Neuronal stem cell (in vitro differentiated cells): ENCODE measurements at places on chromosomes 7 and 10.

DNA sequence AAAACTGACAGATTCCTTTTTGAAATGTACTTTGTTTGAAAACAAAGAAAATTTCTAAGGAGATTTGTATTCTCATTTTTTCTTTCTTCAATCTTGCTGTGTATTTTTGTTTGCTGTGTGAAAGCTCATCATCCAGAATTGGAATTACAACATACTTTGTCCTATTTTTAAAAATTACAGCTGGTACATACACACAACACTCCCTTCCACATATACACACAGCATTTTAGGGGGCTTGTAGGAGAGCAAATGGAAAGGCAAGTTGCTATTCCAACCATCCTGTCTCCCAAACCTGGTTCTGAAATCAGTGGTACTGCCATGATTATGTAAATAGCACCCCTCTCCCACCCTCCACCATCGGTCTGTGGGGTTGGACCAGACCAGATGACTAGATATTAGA, 101.1 kb upstream of the SAMD8 start:
- no peak for DNase-seq

DNA sequence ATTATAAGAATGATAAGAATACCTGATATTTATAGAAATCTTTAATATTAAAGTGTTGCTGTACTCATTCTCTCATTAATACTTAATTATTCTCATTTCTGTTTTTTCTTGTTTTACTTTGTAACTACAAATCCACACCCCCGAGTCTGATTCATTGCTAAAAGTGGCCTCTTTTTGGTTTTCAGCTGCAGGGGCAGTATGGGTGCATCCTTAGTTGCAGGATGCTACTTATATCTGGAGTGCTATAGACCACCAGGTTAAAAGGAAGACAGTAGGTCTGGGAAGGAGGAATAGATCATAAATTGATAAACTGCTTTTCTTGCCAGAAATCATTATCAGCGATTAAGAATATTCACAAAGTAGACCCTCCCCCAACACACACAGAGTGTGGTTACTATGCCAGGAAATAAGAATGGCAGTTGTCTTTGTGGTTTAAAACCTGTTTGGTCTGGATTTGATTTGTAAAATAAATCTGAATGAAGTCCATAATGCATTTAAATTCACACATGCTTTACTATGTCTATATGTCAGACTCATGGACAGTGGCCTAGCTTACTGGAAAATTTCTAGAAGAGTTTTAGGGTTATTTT, 96.5 kb downstream of the NRF1 start:
- no peak for DNase-seq

GRCh38 chr7:3439333-3440030, 138.4 kb downstream of the SDK1 start:
- DNase-seq, result no peak

GRCh38 chr7:150948791-150949251, 29.3 kb downstream of the KCNH2 start:
- no peak for DNase-seq

DNA sequence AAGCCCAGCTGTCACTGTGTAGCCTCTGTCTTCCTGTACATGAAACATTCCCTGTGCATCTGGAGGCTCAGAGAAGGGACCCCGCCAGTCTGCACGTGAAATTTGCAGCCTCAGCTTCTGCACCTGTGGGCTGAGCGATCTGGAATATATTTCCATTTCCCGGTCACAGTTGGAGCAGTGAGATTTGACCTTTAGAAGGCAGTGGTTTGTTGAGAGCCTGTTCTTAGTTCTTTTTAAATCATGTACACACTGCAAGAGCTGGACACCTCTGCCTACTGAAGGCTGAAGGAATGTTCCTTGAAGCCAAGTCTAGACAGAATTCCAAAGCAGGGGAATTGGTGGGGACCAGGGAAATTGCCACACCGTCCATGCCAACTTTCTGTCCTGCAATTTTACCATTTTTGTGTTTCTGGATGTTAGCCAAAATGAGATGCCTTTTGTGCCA, 706.6 kb downstream of the INHBA start:
- DNase-seq, result no peak

DNA sequence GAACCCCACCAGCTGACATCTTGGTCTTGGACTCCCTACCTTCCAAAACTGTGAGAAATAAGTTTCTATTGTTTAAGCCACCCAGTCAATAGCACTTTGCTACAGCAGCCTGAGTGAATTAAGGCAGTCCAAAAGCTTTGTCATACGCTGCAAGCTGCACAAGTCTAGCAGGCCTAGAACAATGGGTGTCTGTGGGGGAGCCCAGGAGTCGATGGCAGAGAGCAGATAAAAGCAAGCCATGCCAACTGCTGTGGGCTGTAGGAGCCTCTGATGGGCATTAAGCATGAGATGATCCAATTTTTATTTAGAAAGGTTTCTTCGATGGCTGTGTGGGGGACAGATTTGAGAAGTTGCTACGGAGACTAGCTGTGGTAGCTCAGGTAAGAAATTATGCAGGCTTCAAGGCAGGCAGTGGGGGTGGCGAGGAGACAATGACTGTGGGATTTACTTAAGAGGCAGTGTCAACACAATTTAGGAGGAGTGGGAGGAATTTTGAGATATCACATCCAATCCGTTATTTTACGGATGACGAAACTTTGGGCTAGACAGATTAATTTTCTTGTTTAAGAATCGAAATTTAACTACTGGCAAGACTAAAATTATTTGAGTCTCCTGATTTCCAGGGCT, 110.4 kb downstream of the NRCAM start:
- DNase-seq, result no peak

- DNase-seq, result peak; percentile 15
Observed at GRCh38 chr7:129053938-129054437, 923 bp downstream of the TNPO3 start.

DNA sequence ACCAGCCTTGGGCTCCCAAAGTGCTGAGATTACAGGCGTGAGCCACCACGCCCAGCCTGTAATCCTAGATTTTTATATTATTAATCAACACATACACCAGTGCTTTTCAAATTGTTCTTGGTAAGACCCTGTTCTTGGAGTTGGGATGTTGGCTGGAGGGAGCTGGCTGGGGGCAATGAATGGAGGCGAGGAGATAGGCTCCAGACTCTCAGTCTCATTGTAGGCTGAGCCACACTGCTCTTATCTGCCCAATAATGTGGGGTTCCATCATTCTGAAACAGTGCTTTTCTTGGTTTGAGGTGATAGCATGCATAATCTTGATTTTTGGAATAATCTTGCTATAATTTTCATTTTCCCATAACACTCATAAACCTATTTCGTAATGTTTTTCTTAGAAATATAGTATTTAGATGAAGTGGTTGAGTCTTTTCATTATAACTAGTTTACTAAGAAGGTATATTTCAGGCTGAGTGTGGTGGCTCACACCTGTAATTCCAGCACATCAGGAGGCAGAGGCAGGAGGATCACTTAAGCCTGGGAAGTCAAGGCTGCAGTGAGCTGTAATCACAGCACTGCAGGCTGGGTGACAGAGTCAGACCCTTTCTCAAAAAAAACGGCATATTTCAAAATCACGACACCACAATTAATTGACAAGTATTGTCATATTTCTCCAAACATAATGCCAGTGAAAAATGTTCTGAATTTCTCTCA, 65.1 kb upstream of the LYZL2 start:
- no peak for DNase-seq

DNA sequence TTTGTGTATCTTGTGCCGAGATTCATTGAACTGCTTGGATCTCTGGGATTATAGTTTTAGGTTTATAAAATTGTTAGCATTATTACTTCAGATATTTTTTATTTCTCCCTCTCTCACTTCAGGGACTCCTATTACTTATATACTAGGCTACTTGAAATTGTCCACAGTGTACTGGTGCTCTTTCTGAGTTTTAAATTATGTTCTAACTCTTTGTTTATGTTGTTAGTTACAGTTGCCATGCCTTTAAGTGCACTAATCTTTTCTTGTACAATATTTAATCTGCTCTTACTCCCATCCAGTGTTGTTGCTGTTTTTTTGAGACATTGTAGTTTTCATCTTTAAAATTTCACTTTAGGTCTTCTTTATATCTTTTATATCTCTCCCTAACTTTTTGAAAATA, 13.1 kb downstream of the PLEKHS1 start:
- no peak for DNase-seq

DNA sequence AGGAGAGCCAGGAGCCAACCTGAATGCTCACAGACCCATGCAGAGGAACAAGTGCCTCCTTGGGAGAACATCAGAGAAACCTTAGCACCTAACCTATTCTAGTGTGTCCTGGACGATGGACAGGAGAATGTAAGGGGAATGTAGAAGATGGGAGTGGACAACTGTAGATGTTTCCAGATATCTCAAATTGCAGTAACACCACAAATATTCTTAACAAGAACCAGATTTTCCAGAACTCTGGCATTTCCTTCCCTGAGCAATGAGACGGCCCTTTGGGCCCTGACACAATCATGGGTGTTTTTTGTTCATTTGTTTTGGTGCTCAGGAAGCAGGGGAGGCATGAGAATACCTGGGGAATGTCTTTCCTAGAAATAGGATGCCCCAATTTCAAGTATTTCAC, 196.1 kb upstream of the PRSS1 start:
- DNase-seq, result no peak

DNA sequence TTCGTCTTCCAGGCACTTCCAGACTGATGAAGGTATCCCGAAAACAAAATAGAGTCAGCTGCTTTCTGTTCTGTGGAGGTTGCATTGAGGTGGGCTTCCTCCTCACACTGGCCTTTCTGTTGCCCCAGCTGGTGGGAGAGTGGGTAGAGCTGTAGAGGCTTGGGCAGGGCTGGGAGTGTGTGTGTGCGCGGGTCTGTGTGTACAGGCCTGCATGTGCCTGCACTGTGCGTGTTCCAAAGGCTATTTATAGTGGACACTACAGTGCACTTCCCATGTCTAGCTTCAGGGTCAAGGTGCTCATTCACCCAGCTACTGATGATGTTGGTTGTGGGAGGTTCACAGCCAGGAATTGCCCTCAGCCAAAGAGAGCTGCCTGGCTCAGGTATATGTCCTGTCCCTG, 260.1 kb upstream of the HABP2 start:
- DNase-seq, result no peak

DNA sequence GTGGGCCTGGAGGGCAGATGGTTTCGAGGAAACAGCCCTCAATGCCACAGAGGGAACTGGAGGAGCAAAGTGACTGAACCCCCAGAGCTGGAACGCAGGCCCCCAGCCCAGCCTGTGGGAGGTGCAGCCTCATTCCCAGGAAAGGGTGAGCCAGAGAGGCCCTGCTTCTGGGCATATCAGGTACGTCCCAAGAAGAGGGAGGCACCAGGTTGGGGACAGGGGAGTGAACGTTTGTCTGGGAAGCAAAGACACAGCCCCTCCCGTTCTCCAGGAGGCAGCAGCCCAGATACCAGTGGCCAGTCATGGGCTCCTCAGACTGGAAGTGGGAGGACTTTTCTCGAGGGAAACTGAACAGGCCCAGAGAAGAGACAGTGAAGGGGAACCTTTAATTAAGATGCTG, 74.3 kb upstream of the RET start:
- no peak for DNase-seq

DNA sequence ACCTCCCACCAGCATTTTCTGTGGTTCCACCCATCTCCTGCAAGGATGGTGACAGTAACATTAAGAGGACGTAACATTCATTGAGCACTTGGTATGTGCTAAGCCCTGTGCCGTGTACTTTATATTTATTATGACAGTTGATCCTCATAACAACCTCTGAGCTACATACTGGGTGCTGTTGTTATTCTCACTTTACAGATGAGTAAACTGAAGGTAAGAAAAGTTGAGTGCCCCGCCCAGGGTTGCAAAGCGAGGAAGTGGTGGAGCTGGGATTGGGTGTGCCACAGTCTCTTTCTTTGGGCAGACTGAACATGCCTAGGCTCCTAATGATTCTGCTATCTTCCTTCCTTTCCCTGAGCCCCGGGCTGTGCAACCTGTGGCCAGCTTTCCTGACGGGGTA, 107.4 kb downstream of the SH3PXD2A start:
- no peak for DNase-seq

DNA sequence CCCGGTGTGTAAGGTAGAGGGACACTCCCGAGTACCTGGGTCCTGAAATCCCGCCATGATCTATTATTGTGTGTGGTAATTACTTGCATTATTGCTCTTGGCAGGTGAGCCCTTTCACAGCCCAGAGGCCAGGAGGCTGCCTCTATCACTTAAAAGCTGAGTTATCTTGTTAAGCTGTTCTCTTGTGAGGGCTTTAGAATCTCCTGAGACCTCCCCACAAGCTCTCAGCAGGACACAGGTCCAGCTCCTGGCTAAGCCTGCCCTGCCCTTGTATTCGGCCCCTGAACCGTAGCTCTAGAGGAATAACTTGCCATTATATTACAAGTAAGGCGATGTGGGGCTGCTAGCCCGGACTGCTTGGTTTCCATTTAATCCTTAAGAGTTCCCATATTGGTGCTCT, 13.9 kb downstream of the SND1 start:
- peak; percentile 62 for DNase-seq

DNA sequence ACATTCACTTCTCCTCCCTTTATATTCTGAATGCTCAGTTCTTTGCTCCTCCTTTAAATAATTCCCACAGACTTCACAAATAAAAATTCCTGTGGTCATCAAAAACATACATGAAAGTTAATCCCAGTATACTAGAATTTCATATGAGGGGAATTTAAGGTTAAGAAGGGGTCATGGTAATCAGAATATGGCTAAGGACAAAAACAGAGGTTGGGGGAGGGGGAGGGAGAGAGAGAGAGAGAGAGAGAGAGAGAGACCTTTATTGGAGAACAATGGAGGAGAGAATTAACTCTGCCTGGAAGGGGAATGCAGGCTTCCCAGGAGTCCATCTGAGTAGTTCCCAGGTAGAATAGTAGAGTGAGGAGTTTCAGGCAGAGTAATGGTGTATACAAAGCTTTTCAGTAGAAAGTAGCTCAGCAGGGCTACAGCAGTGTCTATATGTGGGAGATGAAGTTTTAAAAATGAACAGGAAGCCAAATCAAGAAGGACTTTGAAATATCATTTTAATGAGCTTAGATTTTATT, 5.2 kb upstream of the CUBN start:
- DNase-seq, result no peak

DNA sequence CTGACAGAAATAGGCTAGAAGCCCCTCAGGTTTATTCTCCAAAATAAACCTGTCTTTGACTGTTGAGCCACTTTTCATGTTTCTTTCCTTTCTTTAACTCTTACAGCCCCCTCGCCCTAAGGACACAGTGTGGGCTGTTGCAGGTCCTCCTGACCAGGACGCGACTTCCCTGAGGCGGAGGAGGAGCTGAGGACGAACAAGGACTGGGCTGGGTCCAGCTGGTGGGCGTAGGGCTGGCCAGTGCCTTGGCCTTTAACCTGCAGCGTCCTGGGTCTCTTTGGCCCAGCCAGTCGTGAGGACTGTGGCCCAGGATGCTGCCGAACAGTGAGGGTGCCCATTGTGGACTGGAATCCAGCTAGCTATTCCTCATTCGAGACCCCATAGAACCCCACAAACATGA, 13.4 kb upstream of the BMS1 start:
- no peak for DNase-seq

- DNase-seq, result no peak
Observed at GRCh38 chr10:14191871-14192270, 138.9 kb downstream of the FRMD4A start.

DNA sequence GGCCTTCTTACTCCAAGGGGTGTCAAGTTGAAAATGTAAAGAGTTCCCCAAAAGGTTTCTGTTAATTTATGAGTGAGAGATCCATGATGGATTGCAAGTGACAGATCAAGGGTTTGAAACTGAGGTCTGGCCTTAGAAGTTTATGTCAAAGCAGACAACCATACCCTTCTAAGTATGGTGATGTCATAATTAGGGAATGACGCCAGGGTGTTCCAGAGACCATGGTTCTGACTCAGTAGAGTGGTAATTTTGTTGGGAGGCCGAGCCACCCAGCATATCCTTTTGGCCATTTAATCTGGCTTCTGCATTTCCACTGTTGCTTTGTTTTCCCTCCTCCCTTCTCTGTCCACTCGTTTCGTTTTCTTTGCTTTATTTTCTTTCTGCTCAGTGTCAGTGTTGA, 2.7 kb downstream of the TRUB1 start:
- DNase-seq, result no peak

GRCh38 chr7:39621784-39622411, 1.5 kb upstream of the RALA start:
- DNase-seq, result no peak
